ENCODE measurements at places on chromosomes 13 and 19.

DNA sequence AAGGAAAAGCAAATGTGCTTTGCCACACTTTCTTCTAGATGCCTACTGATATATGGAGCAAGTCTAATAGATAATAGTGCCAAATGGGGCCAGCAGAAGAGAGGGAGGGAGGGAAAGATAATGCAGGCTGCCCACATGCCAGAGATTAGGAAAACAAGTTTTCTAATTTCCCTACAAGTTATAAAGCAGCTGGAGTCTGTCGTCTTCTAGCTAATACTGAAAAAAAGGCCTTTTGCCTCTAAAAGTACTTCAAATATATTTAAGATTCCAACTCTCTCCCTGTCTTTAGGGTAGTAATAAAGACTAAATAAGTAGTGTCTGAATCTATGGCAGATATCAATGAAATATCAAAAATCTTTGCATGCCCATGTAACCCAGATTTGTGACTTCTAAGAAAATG is 632.0 kb upstream of the MIR17HG start:
- DNase-seq = no peak

DNA sequence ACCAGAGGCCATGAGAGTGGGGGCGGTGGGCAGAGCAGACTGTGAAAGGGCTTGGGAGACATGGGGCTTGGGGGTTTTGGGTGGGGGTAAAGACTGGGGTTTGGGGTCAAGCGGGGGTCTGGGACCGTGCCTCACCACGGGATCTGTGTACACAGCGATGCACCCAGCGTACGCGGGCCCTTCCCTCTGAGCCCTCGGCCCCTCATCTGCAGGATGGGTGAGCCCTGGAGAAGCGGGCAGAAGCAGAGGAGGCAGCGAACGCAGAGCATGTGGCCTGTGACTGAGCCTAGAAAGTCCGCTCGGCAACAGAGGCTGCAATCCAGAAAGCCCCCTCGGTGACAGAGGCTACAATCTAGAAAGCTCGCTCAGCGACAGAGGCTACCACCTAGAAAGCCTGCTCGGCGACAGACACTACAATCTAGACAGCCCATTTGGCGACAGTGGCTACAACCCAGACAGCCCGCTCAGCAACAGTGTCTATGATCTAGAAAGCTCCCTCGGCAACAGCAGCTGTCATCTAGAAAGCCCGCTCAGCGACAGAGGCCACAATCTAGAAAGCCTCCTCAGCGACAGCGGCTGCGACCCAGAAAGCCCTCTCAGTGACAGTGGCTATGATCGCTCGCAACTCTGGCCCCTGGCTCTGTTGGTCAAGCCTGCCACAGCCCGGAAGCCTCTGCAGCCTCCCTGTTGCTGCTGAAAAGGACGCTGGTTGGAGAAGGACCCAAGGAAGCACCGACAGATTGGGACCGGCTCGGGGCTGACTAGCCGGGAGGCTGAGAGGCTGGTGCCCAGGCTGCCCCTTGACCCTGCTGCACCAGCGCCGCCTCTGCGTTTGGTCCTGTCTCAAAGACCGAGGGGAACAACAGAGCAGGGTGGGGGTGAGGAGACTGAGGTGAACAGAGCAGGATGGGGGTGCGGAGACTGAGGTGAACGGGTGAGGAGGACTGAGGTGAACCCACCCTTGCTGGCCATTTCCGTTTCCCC is 68.6 kb downstream of the SPACA7 start:
- DNase-seq = no peak

- DNase-seq = no peak
These were observed 843 bp downstream of the MEX3D start for GRCh38 chr19:1567116-1567847.

GRCh38 chr19:29542776-29543175 is 17.0 kb downstream of the VSTM2B start:
- DNase-seq = no peak

- DNase-seq = no peak
These were observed 63.5 kb upstream of the MYCBP2 start for GRCh38 chr13:77390391-77390790.

DNA sequence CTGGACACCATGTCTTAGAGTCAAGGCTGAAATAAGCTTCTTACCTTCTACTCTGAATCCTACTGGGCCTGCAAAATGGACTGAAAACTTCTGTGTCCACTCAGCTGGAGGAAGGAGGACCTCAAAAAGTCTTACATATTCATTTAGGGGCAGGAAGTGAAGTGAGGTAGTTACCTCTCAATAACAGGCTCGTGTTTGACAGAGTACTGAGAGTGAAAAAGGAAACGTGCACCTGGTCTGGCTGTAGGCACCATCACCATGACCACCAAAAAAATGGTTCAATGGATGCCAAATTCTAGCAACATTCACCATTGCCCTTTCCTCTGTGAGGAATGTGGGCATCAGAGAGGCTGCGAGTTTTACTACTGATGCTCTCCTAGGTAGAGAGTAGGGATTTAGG is 176.2 kb downstream of the RFC3 start:
- DNase-seq = no peak

GRCh38 chr13:71838842-71839241 is 28.2 kb downstream of the DACH1 start:
- no peak for DNase-seq

GRCh38 chr13:97492257-97492656 is 58.3 kb downstream of the RAP2A start:
- no peak for DNase-seq

DNA sequence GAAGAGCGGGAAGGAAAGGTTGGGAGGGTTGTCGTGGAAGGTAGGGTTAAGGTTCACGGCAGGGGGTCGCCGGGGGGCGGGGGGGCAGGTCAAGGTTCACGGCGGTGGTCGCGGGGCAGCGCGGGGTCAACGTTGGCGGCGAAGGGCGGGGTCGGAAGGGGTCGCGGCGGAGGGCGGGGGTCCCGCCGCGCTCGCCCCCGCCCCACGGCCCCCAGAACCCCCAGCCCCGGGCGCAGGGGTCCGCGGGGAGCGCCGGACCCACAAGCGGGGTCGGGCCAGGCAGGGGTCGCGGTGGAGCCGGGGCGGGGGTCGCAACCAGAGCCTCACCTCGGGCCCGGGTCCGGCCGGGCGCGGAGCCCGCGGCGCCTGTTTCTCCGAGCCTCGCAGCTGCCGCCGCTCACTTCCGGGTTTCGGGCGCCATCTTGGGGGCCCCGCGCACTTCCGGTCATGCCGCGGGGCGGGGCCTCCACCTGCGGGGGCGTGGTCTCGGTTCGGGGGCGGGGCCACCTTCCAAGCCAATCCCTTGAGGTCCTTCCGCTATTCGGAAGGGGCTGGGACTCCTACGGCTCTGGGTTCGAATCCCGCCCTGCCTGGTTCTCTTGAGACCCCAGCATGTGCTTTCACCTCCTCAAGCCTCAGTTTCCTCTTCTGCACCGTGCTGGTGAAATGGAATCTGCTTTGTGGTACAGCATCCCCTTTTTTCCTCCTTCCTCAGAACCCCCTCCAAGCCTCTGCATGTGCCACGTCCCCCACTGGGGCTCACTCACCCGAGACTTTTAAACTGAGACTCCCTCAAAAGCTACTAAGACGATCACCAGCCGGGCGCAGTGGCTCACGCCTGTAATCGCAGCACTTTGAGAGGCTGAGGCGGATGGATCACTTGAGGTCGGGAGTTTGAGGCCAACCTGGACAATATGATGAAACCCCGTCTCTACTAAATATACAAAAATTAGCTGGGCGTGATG is at the start of gene SBNO2:
SBNO2 (minus strand) TSS at position 424 of the 965 bp plus-strand sequence. CDS start 19,992 bp downstream, outside the sequence.
- DNase-seq = peak; percentile 90

DNA sequence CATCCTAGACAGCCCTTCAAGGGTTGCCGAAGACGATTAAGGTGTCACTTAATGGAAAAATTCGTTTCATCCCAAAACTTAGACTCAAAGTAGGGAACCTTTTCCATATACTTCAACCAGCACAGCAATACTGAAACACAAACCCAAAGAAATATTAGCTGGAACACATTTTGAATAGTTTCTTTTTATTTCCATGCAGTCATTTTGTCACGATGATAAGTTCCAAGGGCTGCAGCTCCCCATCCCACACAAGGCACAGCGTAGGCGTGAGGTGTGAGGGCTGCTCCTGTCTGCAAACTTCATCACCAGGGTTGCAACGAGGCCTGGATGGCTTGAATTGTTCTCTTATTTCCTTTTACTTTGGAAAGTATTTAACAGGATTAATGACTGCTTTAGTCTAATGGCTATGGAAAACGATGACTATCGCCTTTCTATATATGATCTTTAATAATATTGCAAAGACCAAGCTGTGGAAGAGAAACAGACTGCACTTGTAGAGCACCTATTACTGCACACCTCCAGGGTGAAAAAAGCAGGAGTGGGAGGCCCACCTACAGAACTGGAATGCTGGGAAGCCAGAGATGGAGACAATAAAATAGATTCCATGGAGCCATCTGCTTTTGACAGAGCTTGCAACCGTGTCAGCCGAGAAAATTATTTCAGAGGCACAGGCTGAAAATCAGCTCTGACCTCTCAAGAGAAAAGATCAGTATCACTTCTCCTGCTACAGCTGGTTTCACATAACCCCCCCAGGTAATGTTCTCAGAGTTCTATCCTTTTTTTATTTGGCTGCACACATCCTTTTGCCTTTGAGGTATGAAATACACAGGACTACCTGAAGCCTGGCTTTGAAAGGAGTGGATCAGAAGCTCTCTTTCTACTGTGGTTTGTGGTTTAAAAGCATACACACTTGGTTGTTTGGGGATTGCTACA is 274.5 kb upstream of the NBEA start:
- no peak for DNase-seq

- no peak for DNase-seq
These were observed 654 bp downstream of the ZNF579 start for GRCh38 chr19:55579766-55580621.

- no peak for DNase-seq
These were observed 117.9 kb downstream of the RBM26 start for GRCh38 chr13:79287939-79288795.

GRCh38 chr19:47110521-47111005 is 3.0 kb downstream of the ZC3H4 start:
- peak; percentile 44 for DNase-seq

- DNase-seq = no peak
These were observed 294.7 kb downstream of the MYO16 start for GRCh38 chr13:108924134-108924533.

GRCh38 chr19:32230441-32230840 is 115.0 kb upstream of the ZNF507 start:
- DNase-seq = no peak

- DNase-seq = no peak
These were observed 35.4 kb downstream of the KL start for GRCh38 chr13:33051632-33052031.

DNA sequence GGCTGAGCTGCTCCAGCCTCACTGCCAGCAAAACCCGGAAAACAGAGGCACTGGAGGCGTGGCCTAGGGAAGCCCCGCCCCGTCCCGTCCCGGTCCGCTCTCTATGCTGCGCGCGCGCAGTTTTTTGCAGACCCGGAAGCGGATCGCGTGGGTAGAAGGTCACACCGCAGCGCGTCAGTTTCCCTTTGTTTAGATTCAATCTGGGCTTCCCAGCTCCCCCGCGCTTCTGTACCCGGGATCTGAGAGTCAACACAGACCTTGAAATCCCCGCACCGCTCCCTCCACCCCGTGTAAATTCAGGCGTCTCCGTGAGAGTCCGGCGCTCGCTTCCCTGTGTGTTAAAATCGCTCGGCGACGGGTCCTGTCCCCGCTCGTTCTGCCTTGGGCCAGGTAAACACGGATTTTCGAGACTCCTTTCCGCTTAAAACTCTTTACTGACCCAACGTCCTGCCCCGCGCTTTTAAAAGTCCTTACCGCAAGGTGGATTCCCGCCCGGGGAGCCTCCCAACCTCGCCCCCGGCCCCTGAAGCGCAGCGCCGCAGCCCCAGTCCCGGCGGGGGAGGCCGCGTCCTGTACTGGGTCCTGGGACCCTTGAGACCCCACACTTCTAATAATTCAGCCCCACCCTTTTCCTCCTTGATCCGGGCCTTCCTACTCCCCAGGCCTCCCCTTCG is at the start of gene ZNF610:
ZNF610 (plus strand) TSS at position 127 of the 674 bp plus-strand sequence. CDS start 12,930 bp downstream, outside the sequence.
- DNase-seq = peak; percentile 65

GRCh38 chr19:12478234-12478941 is 6.2 kb downstream of the ZNF709 start:
- DNase-seq = no peak

DNA sequence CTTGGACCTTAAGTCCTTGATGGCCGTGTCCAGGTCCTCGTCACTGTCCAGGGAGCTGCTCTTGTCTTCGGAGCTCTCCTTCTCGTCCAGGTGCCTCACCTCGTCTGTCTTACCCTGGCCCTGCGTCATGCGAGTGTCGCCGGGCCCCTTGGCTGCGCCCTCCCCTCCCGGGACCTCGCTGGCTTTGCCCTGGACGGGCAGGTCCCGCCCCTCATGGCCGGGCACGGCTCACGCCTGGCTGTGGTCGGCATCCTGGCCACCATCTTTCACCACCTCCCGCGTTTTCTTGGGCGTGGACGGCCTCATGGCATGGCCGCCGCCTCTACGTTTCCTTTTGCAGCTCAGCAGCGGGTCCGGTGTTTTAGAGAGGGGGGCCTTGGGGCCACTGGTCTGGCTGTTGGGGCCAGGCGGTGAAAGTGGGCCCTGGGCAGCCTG is 14.8 kb downstream of the RB1 start:
- DNase-seq = no peak

DNA sequence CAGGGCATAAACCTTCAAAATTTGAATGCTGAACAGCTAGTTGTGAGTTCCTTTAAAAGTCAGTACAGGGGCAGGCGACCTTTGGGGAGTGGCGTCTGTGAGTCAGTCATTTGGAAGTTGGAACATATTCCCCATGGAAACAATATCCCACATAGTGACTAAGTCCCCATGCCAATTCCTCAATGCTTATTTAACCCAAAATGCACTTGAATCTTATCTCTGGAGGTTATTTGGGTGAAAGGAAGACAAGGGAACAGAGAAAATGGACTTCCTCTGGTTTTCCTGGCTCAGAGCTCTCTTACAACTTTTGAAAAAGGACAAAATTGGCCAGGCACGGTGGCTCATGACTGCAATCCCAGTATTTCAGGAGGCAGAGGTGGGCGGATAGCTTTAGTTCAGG is 479.2 kb upstream of the NBEA start:
- no peak for DNase-seq

DNA sequence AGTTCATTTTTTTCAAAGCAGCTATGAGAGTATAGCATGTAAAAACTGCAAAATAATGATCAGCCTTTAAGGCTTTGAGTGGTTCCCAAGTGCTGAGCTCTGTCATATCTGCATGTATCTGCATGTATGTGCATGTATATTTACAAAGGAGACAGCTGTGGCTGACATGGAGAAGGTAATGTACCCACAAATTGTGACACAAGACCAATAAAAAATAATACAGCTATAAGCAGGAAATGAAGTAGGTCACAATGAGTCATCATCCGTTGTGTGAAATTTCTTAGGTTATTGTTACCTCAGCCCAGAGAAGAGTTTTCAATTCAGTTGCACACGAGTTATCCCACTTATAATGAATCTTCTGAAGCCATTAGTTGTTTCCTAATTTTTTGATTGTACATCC is 60.9 kb upstream of the MED4 start:
- DNase-seq = no peak

Measured in hematopoietic multipotent progenitor cell treated with erythropoietin and hydrocortisone succinate and interleukin-3 and kit ligand, for 15 days (in vitro differentiated cells).